ENCODE measurements at places on chromosomes 5 and 9.
A peak's percentile ranks its signal among the peaks of the same experiment; 100 is the strongest.

- DNase-seq: no peak
Measured at GRCh38 chr9:981491-981898, 5.0 kb downstream of the DMRT3 start.

- no peak for DNase-seq
Measured at GRCh38 chr5:169696621-169697510, 59.8 kb downstream of the DOCK2 start.

GRCh38 chr5:77994943-77995342, 218.8 kb upstream of the TBCA start:
- DNase-seq: no peak

- DNase-seq: peak; percentile 20
Measured at GRCh38 chr9:135343837-135344522, 135.6 kb upstream of the PPP1R26 start.

GRCh38 chr5:53965459-53965858, 344.9 kb downstream of the ARL15 start:
- no peak for DNase-seq

GRCh38 chr5:84450617-84451414, 66.1 kb upstream of the EDIL3 start:
- no peak for DNase-seq

DNA sequence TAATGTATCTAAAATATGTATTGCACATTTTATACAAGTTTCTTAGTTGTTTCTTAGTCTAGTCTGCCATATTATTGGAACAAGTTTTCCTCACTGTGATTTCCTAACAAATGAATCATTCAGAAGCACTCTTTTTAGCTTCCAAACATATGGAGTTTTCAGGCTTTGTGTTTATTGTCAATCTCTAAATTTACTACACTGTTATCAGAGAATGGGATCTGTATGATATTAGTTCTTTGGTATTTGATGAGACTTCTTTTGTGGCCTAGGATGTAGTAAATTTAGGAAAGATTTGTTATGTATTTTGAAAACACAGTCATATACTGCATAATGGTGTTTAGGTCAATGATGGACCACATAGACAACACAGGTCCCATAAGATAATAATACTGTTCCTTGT, 25.7 kb downstream of the SREK1IP1 start:
- no peak for DNase-seq

All from CD8-positive, alpha-beta memory T cell (primary cell).